CD4-positive, alpha-beta memory T cell (primary cell): ENCODE measurements at places on chromosomes 5 and 9. TPM values are rescaled to one million over a fixed set of nuclear protein-coding genes. Genes with fewer than 3 reads are reported as not detected.
A peak's percentile ranks its signal among the peaks of the same experiment; 100 is the strongest.

BARHL1 gene
- not detected for total RNA-seq

RFK gene
- total RNA-seq: 16.8 TPM

SLC6A3 gene
- total RNA-seq: not detected

DNA sequence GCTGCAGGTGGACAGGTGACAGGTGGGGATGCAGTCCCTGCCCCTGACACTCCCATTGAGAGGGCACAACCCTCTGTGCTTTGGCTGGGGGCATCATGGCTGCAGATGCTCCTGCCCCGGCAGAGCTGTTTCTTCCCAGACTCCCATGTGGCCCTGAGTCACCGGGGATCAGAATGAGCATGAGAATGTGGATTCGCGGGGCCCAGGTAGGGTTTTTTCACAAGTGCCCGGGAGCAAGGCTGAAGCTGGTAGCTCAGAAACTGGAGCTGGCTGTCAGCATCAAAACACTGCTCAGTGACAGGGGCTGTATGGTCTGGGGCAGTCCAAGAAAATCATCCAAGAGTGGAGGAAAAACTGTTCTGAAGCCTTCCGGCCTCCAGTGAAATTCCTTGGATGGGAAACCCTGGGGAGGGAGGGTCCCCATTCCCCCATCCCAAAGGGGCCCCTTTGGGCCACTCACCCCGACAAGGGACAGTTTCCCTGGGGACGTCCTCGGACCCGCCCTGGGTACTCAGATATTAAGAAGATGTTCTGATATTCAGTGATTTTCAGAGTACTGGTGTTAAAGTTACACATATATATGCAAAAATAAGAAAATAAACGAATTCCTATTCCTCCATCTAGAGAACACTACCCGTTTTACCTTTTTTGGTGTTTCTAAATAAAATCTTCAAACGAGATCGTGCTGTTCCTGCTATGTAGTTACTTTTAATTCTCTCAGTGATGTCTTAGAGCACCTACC, 120.1 kb upstream of the LPCAT1 start:
- DNase-seq: no peak

GRCh38 chr5:139696894-139697658, 48.9 kb downstream of the CXXC5 start:
- peak; percentile 19 for DNase-seq
